ENCODE measurements at places on chromosomes 1 and 21. TPM values are rescaled to one million over a fixed set of nuclear protein-coding genes. Genes with fewer than 3 reads are reported as not detected.

Gene TEX38
- not detected for total RNA-seq

Gene GBP4
- not detected for total RNA-seq

Gene SFN
- total RNA-seq: not detected

Gene ADAMTSL4
- 3.6 TPM for total RNA-seq

Gene CFHR3
- not detected for total RNA-seq

Gene LCE1A
- not detected for total RNA-seq

Gene ATP1A4
- total RNA-seq: not detected

GRCh38 chr21:44626262-44626661, 631 bp upstream of the KRTAP10-9 start:
- no peak for DNase-seq

- DNase-seq: no peak
Measured at GRCh38 chr1:213423605-213424004, 372.6 kb downstream of the RPS6KC1 start.

DNA sequence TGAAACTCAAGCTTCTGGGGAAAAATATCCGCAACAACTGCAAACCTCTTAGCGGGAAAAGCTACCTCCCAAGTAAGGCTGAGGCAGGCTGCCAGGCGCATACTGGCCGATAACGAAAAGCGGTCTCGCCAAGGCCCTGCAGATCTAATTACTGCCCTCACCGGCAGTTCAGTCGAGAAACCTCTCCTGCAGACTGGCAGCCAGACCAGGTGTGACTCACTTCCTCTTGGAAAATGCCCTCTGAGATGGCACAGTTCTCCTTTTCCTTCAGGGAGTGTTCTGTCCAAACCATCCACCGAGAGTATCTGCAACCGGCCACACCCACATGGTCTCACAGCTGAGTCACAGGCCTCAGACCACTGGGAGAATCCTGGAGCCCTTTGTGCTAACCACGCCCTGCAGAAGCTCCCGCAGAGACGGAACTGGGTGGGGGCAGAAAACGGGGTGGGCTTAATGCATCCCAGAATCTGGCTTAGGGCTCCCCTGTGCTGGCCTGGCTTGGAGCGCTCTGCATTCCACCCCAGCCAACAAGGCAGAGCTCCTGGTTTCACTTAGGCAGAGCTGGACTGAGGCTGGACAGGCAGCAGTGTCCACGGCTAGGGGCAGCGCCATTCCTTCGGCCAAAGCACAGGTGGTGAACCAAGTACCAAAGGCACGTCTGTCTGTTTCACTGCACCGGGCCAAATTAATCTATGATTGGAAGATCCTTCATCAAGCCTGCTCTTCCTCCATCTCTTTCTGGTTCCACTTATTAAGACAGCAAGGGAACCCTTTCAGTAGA, 1.2 kb downstream of the S100A10 start:
- no peak for DNase-seq

DNA sequence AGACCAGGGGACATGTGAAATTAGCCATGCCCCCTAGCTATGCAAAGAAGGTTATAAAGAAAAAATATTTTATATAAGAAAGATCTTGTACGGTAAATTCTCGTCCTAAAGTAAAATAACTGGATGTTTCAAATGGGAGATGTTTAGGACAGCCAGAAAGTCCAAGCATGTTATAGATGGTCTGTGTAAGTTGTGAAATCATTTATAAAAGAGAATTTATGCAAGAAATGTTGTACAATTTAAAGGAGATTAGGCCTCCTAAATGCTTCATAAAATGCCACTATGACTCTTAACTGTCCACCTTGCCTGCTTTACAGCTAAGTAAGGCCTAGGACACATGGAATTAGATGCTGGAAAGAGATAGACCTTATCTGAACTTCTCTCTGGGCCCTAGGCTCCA, 118.1 kb upstream of the POGK start:
- DNase-seq: no peak

GRCh38 chr1:63812071-63812700, 38.4 kb downstream of the ROR1 start:
- no peak for DNase-seq

DNA sequence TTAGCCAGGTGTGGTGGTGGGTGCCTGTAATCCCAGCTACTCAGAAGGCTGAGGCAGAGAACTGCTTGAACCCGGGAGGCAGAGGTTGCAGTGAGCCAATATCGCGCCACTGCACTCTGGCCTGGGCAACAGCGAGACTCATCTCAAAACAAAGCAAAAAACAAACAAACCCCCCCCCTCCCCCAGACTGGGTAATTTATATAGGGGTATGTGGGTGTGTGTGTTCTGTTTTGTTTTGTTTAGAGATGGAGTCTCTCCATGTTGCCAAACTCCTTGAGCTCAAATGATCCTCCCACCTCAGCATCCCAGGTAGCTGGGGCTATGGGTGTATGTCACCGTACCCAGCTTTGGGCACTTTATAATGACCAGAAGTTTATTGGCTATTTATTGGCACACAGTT, 73.6 kb downstream of the SLC27A3 start:
- DNase-seq: no peak

- DNase-seq: no peak
Measured at GRCh38 chr1:186487163-186487562, 26.2 kb upstream of the PDC start.

DNA sequence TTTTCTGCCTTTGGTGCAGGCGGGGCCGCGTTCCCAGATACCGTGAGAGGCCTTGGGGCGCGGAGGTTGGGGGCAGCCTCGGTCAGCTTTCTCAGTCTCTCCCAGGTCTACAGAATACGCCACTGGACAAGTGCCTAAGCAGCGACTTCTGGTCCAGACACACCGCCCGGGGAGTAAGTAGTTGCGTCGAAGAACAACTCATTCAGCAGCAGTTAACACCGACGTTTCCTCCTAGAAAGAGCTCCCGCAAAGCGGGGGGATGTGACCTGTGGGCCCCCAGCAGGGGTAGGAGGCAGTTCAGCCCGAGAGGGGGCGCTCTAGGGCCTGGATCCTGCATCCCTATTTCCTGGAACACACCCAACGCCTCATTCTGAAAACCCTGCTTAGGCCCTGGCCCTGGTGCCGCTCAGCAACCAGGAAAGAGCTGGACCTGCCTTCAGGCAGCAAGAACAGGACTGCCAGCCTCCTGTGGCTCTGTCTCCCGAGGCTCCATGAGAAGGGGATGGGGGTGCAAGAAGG, 6.5 kb upstream of the BARHL2 start:
- DNase-seq: no peak

- no peak for DNase-seq
Measured at GRCh38 chr1:108316545-108316944, 72.7 kb upstream of the NBPF4 start.

GRCh38 chr1:25131794-25132193, 100.5 kb downstream of the SYF2 start:
- no peak for DNase-seq

- no peak for DNase-seq
Measured at GRCh38 chr1:72009173-72010093, 272.9 kb downstream of the NEGR1 start.

GRCh38 chr1:107936498-107937481, 28.2 kb downstream of the VAV3 start:
- DNase-seq: no peak

DNA sequence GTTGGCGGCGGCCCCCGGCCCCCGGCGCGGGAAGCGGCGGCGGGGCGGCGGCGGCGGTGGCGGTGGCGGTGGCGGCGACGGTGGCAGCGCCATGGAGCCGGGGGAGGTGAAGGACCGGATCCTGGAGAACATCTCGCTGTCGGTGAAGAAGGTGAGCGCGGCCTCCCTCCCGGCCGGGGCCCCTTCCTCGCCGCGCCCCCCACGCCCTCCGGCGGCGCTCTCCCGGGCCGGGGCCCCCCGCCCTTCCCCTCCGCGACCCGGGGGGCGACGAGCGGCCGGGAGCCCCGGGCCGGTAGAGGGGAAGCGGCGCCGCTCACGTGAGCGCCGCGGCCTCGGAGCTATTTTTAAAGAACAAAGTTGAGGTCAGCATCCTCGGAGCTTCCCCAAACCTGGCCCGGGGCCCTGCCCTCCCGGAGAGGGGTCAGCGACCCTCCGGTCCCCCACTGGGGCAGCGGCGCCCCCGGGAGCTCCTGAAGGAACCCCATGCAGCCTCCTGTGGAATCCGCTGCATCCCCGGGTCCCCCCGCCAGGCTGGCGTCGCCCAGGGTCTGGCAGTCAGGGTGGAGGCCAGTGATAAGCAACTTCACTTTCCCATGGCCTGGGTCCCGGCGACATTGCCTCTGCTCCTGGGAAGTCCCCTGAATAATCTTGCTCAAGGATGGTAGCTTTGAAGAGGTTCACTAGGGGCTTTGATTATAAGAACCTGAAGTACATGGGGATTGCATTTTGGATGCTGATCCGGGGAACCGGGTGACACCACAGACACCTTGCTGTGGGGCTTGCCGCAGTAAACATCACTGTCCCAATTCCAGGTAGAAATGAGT, 560 bp downstream of the PLEKHM2 start:
- no peak for DNase-seq

DNA sequence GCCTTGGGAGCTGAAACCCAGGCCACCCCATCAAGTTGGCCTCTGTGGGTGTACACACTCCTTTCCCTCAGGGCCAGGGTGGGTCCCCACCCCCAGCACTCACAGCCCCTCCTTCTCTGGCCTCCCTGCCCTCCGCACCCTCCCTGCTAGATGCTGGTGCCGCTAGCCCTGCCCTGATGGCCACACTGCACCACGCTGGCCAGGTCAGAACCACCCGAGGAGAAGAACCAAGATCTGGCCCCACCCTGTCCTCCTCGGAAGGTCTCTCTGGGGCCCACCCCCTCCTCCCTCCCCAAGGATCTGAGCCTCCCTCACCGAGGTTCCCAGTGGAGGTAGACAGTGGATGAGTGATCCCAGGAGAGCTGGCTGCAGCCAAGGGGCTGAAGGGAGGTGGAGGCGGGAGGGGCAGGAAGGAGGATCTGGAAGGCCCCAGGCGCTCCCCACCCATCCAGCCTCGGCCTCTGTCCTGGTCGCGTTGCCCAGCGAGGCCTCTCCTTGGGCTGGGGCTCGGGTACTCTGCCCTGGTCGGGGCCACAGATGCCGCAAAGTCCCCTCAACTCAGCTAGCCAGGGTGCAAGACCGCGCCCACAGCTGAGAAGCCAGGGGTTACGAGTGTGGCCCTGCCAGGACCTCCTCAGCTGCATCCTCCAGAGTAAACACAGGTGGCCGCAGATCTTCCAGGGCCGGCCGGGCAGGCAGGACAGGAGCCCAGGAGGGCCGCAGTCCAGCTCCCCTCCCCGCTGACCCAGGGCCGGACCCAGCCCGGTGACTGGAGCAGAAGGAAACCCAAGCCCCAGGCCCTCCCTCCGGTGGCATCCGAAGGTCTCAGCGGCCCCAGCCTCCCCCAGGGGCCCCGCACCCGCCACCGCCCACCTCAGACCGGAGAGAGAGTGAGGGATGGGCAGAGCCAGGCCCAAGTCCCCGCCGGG, 5.2 kb downstream of the B3GALT6 start:
- no peak for DNase-seq

GRCh38 chr1:53936430-53936829, 9.1 kb downstream of the IFT25 start:
- DNase-seq: no peak

DNA sequence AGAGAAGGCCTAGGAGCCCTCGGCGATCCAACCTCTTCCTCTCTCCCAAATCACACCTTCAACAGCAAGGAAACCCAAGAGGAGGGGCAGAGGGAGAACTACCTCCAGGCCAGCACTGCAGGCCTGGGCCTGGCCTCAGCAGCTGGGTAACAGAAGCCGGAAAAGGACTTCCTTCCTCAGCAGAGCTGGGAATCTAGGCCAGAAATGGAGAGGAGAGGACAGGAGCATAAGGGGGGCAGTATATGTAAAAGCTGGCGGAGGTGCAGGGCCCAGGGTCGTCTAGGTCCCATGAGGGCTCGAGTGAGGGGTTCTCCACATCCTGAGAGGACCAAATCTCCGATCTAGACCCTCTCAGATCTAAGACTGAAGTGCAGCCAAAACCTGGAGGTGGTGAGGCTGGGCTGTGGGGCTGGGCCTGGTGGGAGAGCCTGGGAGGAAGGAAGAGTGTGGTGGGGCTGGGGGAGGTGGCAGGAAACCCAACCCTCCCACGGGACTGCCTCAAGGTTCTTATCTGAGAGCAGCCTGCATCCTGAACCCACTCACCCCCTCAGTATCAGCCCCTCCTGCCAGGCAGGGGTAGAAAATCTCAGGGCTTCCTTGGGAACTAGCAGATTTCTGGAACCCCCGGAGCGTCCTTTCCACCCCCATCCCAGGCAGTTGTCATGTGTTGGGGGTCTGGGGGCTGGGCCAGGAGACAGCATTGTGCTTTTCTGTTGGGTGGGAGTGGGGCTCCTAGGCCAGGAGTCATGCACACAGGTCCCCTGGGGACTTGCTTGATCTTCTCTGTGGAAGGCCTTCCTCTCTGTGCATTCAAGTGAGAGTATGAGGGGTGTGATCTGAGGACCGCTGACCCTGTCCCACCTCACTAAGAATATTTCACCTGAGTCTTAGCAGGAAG, 33.0 kb downstream of the PIK3C2B start:
- peak; percentile 39 for DNase-seq

GRCh38 chr1:107597290-107597689, 367.7 kb downstream of the VAV3 start:
- no peak for DNase-seq

GRCh38 chr1:59752556-59753414, 62.0 kb upstream of the HOOK1 start:
- DNase-seq: no peak

DNA sequence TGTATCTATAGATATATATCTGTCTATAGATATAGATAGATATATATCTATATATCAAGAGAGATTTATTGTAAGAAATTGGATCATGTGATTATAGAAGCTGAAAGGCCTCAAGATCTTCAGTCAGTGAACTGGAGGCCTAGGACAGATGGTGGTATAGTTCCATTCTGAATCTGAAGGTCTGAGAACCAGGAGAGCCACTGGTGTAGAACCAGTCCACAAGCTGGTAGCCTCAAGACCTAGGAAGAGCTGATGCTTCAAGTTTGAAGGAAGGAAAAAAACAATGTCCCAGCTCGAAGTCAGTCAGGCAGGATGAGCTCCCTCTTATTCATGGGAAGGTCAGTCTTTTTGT, 213.2 kb upstream of the JUN start:
- DNase-seq: no peak

- no peak for DNase-seq
Measured at GRCh38 chr1:164564378-164564777, 5.4 kb downstream of the PBX1 start.

GRCh38 chr1:219958875-219959417, 30.6 kb upstream of the SLC30A10 start:
- DNase-seq: no peak

DNA sequence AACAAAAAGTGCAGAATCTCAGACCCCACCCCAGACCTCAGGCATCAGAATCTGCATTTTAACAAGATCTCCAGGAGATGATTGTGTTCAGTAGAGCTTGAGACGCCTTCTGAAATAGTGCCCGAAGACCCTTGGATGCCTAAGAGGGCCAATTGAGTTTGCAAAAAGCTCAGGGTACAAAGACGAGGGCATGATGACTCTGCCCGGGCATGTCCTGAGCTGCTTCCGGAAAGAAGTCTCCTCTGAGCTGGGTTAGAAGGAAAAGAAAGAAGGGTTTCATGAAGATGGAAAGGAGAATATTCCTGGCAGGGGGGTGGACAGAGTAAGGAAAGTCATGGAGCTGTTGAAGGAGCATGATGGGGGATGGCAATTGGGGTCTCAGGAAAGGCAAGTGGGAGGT, 246.1 kb upstream of the TMEM51 start:
- DNase-seq: no peak
